ENCODE measurements at places on chromosomes 5 and 9.

- DNase-seq, result no peak
Measured at GRCh38 chr5:151100681-151101080, 19.8 kb upstream of the TNIP1 start.

- no peak for DNase-seq
Measured at GRCh38 chr5:159444441-159445082, 114.3 kb upstream of the IL12B start.

DNA sequence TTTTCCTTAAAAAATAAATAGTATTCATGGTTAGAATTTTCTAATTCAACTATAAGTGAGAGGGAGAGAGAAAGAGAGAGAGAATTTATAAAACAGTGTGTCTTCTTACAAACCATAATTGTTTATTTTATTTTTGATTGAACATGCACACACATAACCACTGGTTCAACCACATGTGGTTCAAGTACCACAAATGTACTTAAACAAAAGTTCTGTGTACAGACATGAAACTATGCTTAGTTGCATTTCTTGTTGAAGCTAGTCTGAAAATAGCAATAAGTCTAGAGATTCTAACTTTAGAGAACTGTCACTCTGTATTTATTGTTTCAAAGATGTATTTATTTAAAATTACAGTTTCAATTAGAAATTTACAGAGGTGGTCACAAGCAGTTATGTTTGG, 130.6 kb upstream of the PDE4D start:
- DNase-seq, result no peak

DNA sequence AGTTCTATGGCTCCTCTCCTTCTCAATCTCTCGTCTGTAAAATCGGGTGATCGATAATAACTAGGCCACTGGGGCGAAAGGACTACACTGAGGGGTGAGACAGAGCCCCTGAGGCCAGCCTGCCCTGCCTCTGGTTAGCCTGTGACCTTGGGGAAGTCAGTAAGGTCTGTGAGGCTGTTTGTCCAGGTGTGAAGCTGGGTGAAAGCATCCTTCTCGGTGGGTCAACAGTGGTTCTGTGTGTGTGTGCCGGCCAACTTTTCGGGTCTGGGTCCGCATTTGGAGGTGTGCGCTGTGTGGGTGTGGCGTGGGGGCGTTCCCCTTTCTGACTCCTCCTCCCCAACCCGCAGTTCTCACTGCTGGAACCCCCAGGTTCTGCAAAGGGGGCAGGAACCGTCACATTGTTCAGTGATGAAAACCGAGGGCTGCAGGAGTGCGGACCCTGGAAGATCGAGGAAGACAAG, 5.0 kb upstream of the RNF44 start:
- no peak for DNase-seq

DNA sequence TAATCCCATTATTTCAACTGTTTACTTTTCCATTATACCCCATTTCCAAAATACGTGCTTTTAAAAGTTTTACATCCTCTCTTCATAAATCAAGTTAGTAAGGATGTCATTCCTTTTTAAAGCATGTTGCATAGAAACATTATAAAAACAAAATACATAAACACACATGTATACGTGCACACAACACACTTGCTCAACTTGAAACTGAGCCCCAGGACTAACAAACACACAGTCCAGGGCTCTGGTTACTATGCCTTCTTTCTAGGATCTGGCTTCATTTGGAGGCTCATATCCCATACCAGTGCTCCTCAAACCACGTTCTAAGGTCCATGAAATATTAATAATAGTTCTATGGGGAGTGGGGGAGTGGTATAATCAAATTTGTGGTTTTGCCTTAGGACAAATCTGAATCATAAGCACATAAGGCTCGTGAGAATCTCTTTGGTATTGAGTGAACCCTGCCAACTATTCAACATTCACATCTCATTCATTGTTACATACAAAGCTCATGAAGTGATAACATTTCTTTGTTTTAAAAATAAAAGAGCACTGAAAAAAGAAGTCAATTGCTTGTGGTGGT, 55.2 kb downstream of the NFIB start:
- DNase-seq, result no peak

GRCh38 chr5:65043843-65044359, 275.2 kb downstream of the CWC27 start:
- DNase-seq, result no peak

DNA sequence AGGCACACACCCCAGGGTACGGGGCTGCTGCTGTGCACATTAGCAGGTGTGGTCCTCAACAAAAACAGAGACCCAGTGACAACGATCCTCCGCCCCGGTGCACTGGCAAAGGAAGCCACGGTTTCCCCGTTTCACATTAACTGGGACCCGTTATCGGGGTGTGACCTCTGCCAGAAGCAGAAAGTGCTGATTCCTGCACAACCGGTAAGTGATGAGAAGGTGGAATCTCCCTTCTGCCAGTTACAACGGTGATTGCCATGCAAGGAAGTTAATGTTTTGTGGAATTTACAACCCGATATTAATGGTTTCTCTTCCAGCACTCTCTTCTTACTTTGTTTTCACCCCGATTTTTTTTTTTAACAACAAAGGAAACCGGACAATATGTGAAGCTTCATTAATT, 294.9 kb upstream of the IRX1 start:
- no peak for DNase-seq

DNA sequence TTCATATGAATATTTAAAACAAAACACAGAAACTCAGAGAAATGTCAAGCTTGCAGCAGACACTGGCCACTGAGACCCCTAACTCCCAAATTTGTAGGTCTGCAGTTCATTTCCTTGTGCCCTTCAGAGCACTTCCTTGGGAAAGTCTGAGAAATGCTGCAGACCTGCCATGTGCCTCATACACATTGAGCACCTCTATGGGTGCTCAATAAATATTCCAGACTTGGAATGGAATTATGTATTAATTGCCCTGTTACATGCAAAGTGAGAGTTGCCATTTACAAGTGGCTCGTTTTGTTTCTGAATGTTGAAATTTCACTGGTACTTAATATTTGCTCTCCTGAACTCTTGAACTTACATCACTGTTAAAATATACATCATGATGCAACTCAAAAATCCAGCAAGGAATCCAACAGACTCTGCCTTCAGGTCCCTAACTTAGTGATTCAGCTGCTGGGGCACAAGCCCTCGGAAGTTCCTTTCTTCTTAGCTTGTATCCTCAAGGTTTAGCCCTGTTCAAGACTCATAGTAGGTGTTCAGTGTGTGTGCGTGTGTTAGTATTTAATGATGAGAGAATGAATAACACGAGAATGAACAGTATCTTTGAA, 90.6 kb downstream of the PTCD2 start:
- DNase-seq, result no peak

DNA sequence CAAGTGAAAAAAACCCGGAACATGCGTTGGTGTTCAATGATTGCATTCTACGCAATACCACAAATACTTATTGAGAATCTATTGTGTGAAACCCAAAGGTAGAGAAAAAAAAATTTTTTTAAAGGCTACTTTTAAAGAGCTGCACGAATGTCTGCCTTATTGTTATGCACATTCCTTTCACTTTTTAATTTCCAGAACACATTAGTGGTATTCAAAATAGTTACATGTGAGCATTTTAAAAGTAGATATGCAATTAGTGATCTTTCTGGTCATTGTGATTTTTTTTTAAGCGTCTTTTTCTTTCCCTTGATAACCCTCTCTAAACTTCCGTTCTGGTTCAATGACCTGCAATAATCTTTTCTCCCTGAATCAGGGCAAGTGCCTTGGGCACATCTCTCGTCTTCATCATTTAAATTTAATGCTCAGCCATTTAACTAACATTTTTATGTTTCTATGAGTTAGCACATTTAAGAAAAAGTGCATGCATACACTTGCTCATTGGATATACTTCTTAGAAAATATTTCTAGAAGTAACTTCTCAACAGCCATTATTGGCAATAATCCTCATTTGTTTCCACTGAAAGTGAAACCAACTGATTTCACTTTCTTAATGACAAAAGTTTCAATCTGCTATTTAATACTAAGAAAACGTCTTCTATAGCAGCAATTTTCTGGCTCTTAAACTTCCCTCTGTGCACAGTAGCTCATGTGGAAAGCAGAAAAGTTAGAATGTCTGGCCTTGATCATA, 80.3 kb downstream of the CDH6 start:
- DNase-seq, result no peak

DNA sequence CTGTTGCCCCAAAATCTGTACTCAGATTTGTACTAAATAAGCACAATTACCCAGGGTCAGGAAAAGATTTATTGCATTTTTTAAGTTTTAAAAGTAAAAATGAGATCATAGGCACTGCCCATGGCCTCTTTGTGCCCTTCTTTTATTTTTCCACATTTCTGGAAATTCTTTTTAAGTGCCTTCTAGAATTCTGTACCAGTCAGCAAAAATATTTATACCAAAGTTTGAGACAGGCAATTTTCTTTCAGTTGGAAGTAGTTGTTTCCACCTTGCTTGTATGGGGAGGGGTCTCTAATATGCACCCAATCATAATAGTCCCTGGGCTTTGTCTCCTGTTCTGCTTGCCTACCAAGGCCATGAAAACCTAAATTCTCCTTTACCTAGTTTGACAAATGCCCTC, 5.6 kb upstream of the RNF20 start:
- no peak for DNase-seq

- DNase-seq, result no peak
Measured at GRCh38 chr5:128101676-128102075, 18.1 kb downstream of the SLC12A2 start.

DNA sequence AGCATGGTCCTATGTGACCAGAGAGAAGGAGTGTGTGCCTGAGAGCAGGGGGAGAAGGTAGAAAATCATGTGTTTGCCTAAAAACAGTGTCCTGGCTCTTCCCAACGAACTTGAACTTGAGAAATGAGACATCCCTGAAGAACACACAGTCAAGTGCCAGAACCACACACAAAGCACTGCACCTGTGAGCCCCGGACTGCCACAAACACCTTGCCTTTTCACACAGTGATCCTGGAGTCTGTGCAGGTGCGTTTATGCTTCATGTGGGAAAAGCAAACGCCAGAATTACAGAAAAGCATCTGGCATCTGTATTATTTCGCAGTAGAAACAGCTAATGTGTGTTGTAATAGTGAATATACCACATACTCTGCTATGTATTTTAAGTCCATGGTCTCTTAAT, 9.3 kb downstream of the CTNND2 start:
- no peak for DNase-seq

DNA sequence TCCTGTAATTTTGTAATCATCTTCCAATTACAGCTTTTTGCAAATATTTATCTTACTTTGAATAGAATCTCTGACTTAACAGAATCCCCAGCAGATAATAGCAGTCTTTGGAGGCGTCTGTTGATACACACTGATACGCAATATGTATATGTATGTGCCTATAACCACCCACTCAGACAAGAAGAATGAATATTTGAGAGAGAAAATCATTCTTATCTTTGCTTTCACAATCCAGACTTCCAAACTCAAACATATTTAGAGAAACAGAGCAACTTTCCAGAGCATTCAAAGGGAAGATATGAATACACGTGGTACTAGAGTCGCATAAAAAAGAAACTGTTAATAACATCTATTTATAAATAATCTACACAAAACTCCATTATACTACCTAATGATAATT, 6.1 kb downstream of the RORB start:
- no peak for DNase-seq

GRCh38 chr5:66312266-66312665, 168.2 kb downstream of the SREK1 start:
- DNase-seq, result no peak

DNA sequence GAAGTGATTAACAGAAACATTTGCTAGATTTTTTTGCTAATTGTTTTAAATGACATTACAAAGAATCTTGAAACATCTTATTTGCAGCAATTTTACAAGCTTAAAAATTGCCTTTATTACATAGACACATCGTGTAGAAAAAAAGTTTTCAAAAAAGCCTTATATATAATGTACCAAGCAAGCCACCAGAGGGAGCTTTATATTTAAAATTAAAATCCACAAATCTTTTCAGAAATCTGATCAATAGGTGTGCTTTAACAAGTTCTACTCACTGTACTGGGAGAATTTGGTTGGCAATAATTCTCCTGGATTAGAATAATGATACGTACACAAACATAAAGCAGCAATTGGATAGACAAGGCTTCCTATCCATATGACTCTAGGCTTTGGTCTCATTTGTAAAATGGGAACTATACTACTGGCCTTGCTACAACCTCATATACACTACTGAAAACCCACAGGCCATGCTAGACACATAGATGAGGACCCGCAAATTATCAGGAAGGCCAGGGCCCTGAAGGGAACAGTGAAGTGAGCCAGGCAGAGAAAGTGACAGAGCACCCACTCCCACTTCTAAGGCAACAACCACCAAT, 4.8 kb downstream of the PSMB7 start:
- no peak for DNase-seq

DNA sequence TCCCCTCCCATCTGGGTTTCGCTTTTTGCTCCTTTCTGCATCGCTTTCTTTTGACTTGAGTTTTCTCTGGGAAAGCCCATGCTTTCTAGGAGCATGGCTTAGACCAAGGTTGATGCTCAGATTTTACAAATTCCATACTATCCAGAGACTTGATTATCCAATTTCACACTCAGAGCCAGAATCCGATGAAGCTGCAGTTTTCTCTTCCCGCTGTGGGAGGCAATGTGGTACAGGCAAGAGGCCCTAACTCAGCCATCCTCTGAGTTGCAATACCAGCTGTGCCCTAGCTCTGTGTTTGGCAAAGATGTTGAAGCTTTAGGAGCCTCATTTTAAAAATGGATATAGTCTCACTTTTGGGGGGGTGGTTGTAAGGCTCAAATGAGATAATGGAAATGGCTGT, 85.1 kb downstream of the BRINP1 start:
- no peak for DNase-seq

GRCh38 chr5:148932355-148932935, 106.0 kb downstream of the ADRB2 start:
- DNase-seq, result no peak

DNA sequence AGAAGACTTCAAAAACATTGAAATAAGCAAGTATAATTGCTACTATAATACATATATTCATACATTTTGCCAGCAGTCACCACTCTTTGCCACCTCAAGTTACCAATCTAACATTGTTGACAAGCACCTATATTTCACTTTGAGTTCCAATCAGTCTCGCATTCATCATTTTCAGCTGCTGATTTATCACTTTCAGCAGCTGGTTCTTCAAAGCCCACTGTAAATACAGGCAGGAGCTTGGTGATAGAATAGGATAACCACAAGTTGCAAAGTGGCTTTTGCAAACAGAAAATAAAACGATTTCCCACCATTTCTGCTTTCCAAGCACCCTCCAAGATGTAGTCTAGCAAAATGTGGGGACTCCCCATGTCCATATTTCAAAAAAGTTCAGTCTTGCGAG, 114.2 kb upstream of the ITGA1 start:
- no peak for DNase-seq

GRCh38 chr5:66238435-66238834, 94.3 kb downstream of the SREK1 start:
- no peak for DNase-seq

DNA sequence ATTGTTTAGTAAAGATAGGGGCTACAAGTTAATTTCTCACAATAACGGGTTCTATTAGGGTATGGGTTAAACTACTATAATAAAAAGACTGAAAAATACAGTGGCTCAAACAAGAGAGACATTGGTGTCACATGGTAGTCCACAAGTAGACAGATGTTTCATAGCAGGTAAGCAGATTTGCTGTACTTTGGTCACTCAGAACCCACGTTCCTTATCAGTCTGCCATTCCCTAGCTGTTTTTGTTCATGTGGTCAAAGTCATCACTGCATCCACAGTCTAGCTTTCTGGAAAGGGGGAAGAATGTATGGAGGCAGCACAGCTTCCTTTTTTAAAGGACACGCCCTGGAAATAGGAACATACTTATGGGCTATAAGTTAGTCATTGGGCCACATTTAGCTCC, 73.0 kb downstream of the SLC12A2 start:
- DNase-seq, result no peak

GRCh38 chr9:97857606-97858392, 4.8 kb downstream of the FOXE1 start:
- DNase-seq, result no peak
